ENCODE measurements at places on chromosomes 6 and 20. TPM values are rescaled to one million over a fixed set of nuclear protein-coding genes. Genes with fewer than 3 reads are reported as not detected.

GRCh38 chr6:120410586-120410985 is 923.7 kb downstream of the TBC1D32 start:
- DNase-seq = no peak

DNA sequence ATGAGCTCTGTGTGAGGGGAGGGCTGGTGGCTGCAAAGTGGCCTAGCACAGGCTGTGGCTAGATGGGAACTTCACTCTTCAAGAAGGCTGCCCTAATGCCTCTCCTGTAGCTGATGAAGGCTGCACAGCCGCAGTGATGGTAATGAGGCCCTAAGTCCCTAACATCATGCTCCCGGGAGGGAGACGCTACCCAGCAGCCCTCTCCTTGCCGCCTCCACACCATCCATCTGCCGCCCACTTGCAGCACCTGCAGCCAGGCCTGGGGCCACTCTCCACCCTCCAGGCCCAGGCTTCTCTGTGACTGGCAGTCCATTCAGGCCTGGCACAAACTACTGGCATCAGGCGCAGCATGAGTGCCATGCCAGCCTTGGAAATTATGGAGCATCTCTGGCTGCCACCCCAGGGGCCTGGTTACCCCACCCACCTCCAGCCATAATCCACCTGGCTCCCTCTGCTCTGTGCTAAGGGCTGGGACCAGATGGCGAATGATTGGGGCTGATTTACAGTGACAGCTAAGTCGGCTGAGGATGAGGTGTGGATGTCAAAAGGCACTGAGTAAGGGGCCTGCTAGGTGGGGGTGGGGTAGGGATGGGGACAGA is 284.2 kb downstream of the LRFN2 start:
- no peak for DNase-seq

GRCh38 chr6:27669624-27670301 is 196.9 kb upstream of the ZNF184 start:
- DNase-seq = peak; percentile 55

- peak; percentile 21 for DNase-seq
Measured at GRCh38 chr6:6221787-6222535, 98.5 kb downstream of the F13A1 start.

GRCh38 chr6:131281471-131282270 is 146.4 kb downstream of the AKAP7 start:
- peak; percentile 50 for DNase-seq

- DNase-seq = no peak
Measured at GRCh38 chr20:62503401-62504178, 27.8 kb upstream of the GATA5 start.

DNA sequence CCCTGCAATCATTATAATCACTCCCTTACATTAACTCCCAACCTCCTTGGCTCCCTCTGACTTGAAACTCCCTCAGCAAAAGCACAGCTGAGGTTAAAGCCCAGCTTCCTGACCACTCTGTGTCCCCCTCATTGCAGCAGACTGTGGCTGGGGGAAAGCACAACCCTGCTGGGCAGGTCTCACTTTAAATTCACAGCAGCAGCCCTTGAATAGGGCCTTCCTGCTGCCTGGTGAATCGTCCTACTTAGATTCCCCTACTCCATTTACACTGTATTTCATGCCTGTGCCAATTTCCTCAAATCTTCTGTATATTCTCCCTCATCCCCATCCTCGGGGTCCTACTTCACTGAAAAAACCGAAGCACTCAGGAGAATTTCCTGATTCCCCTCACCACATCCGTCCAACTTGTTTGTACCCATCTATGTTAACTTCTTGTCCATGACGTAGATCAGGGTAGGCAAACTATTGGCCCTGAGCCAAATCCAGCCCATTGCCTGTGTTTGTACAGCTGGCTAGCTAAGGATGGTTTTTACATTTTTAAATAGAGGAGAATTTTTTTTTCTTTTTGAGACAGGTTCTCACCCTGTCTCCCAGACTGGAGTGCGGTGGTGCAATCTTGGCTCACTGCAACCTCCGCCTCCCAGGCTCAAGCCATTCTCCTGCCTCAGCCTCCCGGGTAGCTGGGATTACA is 31.5 kb upstream of the GCM1 start:
- peak; percentile 77 for DNase-seq

GRCh38 chr20:46332373-46333160 is 24.3 kb upstream of the CDH22 start:
- no peak for DNase-seq

DNA sequence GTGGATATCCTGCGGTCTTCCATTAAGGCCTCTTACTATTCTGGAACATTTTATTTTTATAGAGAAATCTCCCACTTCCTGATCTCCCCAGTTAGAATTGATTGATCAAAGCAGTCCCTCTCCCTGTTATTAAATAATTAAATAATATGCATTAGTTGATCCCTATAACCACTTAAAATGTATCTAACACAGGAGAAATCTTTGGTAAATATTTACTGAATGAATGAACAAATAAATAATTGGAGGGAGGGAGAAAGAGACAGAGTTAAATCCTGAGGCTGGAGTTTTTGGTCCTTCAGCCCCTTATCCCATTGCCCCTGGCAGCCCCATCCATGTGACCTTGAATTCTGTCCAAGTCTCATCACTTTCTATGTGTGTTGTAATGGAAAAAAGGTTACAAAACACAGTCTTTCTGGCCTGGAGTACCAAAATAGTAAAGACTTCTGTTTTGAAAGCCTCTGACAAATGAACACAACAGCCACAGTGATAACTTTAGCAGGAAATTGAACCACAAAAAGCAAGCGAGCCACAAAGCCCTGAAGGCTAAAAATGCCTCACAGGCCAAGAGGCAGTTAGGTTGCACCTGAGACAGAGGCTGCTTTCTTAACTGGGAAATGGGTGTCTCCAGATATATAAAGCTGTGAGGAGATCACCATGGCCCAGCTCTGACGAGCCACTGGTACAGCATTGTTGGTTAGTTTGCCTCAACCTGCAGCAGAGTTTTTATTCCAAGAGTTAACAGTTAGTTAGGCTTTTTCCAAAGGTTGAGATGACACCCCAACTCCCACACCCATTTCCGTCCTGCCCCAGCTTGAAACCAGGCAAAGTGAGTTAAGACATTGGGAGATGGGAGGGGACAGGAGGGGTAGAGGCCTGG is 11.3 kb downstream of the NT5E start:
- no peak for DNase-seq

DNA sequence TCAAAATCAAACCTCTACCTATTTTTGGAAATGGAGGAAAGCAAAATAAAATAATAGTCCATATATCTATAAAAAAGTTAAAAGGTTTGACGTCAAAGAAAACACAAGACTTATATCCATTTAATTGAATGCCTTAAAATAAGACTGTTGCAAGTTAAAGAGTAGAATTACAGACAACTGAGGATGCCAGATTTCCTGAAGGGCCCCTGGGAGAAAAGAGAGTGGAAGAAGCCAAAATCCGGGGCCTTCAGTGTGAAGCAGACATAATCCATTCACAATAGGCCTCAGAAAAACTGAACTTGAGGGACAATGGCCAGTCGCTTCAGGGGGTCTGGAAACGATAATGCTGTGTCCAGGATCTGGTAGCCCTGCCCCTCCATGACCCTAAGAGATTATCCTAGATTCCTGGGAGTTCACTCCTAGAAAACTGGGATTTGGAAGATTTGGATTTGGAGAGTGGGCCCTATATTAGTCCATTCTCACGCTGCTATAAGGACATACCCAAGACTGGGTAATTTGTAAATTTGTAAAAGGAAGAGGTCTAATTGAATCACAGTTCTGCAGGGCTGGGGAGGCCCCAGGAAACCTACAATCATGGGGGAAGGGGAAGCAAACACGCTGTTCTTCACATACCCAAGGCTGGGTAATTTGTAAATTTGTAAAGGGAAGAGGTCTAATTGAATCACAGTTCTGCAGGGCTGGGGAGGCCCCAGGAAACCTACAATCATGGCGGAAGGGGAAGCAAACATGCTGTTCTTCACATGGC is 94.0 kb upstream of the SLC2A12 start:
- no peak for DNase-seq

Gene HLA-DMB
- 587 TPM for total RNA-seq

DNA sequence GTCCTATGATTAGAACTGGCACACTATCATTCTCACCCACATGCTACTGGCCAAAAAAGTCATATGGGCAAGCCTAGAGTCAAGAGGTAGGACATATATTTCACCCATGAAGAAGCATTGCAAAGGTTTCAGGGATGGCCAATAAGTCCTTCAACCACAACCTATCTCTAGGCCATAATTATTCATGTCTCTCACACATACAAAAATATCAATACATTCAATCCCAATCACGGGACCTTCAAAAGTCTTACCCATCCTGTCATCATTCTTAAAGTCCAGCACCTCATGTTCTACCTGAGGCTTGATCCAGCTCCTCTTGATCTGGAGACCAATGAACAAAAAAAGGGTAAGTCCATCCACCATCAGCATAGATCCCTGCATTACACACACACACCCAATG is 12.6 kb upstream of the BTN1A1 start:
- DNase-seq = no peak

DNA sequence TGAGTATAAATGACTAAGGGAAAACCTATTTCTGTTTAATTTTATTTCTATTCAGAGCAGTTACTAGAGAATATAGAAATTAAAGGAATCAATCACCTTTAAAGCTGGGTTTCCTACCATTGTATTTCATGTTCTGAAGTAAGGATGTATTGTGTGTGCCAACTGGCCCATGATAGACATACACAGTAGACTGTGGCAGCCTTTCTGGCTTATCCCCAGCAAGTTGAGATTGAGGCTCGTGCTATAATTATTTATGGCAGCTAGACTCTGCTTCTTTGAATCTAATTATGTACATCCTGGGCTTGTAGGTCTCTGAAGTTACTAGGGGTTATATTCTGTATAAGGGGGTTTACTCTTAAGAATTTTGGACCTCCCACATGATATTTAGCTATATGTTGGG is 44.4 kb downstream of the ZNF292 start:
- DNase-seq = no peak

DNA sequence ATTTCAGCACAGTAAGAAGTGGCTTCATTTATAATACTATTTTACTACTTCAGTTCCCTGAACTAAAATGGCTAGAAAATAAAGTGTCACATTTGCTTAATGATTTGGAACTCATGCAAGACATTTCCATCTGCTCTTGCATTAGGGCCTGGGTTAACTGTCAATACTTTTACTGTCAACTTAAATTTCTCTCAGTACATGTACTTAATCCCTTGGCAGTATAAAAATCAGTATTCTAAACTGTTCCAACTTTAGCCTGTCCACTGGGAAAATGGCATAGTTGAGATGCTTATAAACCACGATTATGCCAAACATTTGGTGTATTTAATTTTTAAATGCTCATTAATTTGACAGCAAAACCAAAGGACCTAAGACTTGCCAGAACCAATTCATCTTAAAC is 154.5 kb downstream of the ASCC3 start:
- no peak for DNase-seq

Measured in B cell (primary cell).